ENCODE measurements at places on chromosomes 5 and 9. TPM values are rescaled to one million over a fixed set of nuclear protein-coding genes. Genes with fewer than 3 reads are reported as not detected.
A peak's percentile ranks its signal among the peaks of the same experiment; 100 is the strongest.

The GMCL2 gene
- under 0.01 TPM for total RNA-seq

DNA sequence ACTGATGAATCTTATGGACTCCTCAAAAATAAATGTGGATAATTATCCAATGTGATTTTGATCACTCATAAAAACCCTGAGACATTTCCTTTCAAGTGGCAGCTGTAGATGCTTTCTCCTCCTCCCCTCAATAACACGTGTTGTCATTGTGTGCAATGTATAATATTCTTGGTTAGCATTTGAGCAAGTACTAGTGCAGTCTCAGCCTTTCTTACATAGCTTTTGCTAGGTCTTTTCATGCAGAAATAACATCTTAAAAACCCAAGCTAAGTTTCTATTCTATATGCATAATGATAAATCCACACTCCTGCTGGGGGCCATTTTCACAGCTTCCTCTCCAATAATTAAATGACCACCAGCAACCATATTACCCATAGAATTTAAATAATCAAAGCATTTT lies 1835.2 kb upstream of the NUDT12 start:
- DNase-seq: no peak

DNA sequence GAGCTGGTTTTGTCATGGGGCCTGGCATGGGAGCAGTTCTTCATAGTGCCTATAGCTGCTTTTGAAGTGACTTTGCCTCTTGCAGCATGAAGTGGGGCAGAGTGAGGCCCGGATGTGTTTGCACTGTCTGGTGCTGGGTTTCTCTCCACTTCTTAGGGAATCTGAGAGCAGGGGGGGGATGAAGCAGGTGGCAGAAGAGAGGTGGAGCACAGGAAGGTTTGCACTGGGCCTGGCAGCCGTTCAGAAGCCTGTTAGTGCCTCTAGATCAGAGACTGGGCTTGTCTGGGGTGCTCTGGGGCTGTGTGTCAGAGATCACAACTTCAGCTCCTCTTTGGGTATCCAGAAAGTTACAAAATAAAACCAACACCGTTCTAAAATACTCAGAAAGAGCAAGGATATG lies 18.4 kb downstream of the USP20 start:
- DNase-seq: no peak

DNA sequence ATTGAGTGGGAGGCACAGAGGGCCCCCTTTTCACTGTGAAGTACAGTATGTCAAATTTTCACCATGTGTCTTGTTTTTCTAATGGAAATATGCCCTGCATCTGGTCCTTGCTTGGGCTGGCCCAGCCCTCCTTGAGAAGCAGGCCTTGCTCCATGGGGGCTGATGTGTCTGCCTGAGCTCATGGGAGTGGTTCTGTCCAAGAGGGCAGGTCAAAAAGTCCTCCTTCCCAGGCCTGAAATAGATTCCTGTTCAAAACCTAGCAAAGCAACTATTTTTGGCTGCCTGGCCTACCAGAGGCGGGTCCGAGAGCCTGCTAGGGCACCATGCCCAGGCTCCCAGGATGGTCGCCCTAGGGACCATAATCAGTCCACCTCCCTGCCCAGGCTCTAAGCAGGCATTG lies 40.5 kb upstream of the NEURL1B start:
- no peak for DNase-seq

DNA sequence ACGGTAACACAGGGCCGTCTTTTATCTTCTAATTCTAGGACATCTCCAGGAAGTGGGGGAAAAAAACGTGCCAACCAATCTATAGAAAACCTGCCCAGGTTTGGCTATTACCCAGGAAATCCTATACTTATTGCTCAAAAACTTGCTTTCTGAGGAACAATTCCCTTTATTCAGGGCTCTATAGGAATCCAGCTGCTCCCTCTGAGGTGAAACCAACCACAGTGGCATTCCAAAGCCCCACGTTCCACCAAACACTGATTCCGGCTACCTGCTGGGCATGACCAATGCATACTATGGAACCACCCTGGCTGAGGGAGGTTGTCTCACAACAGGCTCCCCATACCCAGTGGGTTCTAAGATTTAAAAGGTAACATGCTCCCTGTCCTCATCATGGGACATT lies 57.6 kb downstream of the GLIS3 start:
- no peak for DNase-seq

The TRIM36 gene
- total RNA-seq: under 0.01 TPM

GRCh38 chr9:114653556-114654159 lies 3.9 kb downstream of the TEX53 start:
- peak; percentile 80 for DNase-seq

DNA sequence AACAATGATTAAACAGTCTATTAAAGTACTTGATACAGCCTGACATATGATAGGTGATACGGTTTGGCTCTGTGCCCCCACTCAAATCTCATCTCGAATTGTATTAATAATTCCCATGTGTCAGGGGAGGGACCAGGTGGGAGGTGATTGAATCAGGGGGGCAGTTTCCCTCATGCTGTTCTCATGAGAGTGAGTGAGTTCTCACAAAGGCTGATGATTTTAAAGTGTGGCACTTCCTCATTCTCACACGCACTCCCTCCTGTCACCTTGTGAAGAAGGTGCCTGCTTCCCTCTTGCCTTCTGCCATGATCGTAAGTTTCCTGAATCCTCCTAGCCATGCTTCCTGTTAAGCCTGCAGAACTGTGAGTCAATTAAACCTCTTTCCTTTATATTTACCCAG lies 40.1 kb upstream of the TARS1 start:
- no peak for DNase-seq

The C9orf43 gene
- total RNA-seq: 0.50 TPM

DNA sequence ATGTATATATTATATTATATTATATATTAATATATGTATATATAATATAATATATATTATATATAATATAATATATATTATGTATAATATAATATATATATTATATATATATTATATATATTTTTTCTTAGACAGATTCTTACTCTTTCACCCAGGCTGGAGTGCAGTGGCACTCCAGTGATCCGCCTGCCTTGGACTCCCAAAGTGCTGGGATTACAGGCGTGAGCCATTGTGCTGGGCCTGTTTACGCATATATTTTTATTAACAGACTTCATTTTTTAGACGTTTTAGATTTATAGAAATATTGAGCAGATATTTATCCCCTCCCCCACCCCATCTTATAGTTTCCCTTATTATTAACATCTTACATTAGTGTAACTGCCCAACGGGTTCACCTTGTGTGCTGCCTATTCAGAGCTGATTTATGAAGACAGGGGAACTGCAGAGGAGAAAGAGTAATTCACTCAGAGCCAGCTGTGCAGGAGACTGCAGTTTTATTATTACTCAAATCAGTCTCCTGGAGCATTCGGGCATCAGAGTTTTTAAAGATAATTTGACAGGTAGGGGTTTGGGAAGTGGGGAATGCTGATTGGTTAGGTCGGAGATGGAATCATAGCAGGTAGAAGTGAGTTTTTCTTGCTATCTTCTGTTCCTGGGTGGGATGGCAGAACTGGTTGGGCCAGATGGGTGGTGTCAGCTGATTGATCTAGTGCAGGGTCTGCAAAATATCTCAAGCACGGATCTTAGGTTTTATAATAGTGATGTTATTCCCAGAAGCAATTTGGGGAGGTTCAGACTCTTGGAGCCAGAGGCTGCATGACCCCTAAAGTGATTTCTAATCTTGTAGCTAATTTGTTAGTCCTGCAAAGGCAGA lies 93.4 kb downstream of the UNC13B start:
- DNase-seq: no peak

The SMIM33 gene
- total RNA-seq: not detected

GRCh38 chr5:180873615-180874520 lies 12.8 kb upstream of the ZFP62 start:
- DNase-seq: peak; percentile 40

The SEC61B gene
- 58.8 TPM for total RNA-seq

DNA sequence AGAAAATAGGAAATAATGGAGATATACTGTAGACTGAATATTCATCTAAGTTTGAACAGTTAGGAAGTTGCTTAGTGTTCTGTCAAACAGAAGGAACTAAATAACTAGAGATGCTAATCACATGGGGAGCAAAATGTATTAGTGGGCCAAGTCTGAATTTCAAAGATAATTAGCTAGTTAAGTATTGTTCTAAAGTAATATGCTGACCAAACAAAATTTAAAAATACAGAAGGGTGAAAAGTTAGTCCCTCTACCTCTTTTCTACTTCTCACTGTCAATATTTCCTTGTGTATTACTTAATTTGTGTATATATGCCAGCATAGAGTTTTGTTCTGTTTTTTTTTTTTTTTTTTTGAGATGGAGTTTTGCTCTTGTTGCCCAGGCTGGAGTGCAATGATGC lies 4.0 kb downstream of the MCCC2 start:
- DNase-seq: no peak

DNA sequence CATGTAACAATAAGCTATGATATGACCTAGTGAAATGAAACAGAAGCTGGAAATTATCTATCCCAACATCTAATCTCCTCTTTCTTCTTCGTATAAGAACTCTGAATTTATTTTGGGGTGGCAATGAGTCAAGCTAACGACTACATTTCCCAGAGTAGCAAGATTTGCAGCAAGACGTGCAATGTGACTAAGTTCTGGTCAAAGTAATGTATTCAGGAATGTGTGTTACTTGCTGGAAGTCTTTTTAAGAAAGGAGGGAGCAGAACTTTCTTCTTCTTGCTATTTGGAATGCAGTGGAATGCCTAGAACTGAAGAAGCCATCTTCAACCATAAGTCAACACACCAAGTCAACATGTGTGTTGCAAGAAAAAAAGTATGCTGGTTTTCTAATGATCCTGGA lies 406.6 kb upstream of the MEF2C start:
- peak; percentile 92 for DNase-seq

DNA sequence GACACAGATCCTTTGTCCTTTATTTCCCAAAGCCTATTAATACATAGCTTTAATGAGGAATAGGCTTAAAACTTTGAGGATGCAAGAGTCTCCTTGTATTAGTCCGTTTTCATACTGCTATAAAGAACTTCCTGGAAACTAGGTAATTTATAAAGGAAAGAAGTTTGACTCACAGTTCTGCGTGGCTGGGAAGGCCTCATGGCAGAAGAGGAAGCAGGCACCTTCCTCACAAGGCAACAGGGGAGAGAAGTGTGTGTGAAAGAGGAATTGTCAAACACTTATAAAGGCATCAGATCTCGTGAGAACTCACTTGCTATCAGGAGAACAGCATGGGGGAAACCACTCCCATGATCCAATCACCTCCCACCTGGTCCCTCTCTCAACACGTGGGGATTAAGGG lies 5.4 kb upstream of the CLK4 start:
- no peak for DNase-seq

GRCh38 chr5:151471276-151471675 lies 23.9 kb downstream of the SLC36A1 start:
- no peak for DNase-seq

DNA sequence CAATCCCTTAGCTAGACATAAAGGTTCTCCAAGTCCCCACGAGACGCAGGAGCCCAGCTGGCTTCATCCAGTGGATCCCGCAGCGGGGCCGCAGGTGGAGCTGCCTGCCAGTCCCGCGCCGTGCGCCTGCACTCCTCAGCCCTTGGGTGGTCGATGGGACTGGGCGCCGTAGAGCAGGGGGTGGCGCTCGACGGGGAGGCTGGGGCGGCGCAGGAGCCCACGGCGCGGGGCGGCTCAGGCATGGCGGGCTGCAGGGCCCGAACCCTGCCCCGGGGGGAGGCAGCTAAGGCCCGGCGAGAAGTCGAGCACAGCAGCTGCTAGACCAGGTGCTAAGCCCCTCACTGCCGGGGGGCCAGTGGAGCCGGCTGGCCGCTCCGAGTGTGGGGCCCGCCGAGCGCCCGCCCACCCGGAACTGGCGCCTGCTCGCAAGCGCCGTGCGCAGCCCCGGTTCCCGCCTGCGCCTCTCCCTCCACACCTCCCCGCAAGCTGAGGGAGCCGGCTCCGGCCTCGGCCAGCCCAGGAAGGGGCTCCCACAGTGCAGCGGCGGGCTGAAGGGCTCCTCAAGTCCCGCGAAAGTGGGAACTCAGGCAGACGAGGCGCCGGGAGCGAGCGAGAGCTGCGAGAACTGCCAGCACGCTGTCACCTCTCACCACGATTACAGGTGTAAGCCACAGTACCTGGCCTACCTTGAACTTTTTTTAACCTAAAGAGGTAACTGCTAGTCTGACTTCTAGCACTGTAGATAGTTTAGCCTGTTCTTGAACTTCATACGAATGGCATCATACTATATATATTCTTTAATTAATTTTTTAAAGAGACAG lies 35.5 kb downstream of the PTGS1 start:
- no peak for DNase-seq

DNA sequence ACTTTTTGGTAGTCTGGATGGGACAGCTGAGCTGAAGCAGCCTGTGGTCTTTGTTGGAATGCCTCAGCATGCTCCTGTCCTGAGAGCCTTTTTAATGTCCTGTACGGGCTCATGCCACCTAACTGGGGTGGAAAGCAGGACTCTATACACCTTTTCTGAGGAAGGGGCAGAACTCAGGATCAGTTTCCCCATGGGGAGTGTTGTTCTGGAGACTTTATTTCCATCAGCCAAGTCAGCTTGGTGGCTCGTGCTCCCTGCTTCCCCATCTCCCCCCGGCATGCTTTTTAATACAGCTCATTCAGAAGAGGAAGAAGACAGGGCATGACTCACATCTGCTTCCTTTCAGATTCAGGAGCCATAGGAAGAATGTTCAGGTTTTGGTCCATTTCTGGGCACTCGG lies 5.1 kb upstream of the SEPTIN8 start:
- peak; percentile 79 for DNase-seq

DNA sequence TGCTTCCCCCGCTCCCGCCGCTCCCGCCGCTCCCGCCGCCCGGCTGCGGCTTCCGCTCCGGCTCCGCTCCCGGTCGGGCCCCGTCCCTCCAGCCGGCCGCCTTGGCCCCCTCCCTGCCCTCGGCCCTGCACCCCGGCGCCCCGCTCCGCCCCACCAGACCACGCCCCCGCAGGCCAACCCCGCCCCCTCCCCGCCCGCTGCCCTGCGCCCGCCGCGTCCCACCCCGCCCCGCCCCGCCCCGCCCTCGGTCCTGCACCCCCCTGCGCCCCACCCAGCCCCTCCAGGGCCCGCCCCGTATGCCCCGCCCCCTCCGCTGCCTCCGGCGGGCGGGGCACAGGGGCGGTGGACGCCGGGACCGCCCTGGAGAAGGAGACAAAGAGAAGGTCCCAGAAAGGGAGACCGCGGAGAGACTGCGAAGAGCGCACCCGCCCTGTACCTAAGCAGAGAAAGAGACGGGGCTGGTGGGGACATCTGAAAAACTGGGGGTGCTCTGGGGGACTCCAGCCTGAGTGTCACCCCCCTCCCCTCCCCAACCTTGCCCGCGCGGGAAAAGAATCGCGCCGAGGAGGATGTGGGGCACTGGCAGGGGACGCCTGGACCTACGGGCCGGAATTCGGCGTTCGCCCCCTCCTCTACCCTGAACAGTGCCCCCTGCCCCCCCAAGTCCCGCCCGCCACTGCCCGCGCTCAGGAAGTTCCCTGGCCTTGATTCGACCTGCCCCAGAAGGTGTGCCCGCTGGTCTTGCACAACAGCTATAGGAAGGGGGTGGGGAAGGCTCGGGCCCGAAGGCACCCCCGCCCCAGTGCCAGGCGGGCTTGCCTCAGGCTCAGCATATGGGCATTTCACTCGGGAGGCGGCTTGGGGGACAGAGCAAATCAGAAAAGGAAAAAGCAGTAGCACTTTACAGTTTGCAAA lies 42.8 kb upstream of the STXBP1 start:
- DNase-seq: peak; percentile 78

- DNase-seq: no peak
Observed at GRCh38 chr5:99929067-99929805, 605.9 kb upstream of the FAM174A start.
